ENCODE measurements at places on chromosomes 12 and 14.

DNA sequence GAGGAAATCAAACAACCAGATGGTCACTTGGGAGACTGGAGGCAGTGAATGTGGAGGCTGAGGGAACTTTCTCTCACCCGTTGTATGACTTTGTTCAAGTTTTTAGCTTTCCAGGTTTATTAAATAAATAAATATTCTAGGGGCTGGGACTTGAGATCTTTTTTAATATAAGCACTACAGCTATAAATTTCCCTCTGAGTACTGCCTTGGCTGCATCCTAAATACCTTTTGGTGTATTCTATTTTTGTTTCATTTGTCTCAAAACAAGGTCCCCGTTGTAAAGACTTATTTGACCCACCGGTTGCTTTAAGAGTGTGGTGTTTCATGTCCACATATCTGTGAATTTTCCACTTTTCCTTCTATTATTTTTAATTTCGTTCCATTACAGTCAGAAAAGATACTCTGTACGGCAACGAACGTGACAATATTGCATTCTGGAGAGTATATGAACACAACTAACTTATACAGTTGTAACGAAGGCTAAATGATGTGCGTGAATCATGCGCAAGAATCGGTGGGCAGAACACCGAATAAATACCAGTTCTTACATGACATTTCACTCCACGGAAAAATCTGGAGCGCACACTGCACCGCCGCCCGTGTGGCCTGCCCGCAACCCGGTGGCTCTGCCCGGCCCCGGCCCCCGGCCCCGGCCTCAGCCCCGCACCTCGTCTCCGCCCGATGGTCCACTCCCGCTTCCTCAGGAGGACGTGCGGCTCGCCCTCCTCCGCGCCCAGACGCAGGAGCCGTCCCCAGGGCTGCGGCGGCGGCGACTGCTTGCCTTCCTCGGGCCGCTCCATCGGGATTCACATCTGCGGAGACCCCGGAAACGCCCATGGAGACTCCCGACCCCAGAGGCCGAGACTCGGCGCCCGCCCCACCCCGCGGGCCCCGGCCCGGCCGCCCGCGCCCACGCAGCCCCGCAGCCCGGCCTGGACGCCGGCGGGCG, 602 bp downstream of the CHFR start:
- DNase-seq: no peak

- no peak for DNase-seq
Measured at GRCh38 chr12:121849665-121850064, 9.0 kb downstream of the HPD start.

DNA sequence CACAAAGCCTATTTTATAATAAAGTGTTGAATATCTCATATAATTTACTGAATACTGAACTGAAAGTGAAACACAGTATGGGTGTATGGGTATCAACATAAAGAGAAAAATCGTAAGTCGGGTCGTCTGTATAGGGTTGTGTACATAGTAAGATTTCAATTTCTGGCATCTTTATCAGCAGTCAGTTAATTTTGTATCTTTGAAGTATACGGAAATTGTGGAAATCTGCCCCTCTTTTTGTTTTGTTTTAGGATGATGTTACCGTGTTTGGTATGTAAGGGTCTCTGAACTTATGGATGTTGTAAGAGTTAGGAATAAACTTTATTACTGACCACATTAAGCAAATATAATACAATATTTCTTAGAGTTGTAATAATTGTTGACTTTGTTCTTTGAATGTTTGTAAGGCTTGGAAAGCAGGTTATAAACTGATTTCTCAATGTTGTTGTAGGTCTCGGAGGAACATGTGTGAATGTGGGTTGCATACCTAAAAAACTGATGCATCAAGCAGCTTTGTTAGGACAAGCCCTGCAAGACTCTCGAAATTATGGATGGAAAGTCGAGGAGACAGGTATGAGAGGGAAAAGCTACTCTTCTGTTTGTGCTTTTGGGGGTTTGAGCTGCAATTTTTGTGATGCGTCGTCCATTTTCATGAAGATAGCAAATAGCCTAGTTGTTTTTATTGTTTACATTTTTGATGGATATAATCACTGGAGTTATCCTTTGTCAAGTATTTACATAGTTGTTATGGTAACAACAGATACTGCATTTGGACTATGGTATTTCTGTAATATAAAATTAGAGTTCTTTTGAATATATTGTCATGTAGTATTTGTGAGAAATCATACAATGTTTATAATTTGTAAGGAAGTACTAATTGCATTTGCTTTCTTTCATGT, 12.0 kb downstream of the EID3 start:
- no peak for DNase-seq

DNA sequence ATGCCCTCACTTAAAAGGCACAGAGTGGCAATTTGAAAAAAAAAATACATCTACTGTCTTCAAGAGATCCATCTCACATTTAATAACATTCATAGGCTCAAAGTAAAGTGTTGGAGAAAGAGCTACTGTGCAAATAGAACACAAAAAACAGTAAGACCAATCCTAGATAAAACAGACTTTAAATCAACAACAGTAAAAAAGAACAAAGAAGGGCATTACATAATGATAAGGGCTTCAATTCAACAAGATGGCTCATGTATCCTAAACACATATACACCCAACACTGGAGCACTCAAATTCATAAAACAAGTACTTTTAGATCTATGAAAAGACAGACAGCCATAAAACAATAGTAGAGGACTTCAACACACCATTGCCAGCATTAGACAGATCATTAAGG, 93.6 kb upstream of the PCED1B start:
- no peak for DNase-seq

DNA sequence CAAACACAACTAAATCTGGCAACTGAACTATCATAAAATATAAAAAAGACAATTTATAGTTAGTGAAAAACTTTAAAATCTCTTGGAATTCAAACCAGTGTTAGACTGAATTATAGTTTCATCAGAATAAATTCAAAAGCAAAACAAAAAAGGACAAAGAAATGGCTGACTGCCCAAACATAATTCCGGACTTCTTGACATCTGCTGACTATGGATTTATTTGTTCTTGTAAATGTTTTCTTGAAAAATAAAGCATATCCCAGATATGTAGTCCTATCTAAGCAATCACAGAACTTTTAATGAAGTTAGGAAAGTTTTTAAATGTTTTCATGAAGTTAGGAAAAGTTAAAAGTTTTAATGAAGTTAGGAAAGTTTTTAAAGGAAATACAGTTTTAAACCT, 45.8 kb upstream of the CNTN1 start:
- no peak for DNase-seq

Measured in stimulated activated CD8-positive, alpha-beta memory T cell treated with anti-CD3 and anti-CD28 coated beads, Interleukin-4, amount 100 ng/mL, for 4 hours (primary cell).